ENCODE measurements at places on chromosomes 1 and 21.

DNA sequence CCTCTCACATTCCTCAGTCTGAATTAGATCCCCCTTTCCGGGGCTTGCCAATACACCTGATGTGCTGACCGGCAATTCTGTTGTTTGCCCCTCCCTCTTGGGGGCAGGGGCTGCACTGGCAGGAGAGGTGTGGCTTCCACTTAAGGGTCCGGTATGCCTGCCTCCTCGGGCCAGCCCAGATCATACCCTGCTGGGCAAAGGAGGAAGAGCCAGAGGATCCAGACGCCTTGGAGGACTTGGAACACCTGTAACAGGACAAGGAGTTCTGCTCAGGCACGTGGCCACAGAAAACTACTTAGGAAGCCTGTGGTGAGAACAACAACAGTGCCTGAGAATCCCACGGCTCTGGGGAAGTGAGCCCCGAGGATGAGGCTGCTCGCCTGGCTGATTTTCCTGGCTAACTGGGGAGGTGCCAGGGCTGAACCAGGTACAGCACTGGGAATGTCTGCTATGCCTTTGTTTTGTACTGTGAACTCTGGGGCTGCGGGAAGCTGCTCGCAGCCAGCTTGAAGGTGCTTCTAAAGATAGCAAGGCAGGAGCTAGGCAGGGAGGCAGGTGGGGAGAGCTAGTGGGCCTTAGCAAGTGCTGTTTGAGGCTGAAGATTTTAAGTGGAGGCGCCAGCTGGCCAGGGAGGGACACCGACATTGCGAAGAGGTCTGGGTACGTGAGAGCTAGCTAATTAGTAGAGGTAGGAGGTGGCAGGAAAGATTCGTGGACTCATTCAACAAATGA, at the start of gene SMPDL3B:
SMPDL3B (plus strand) TSS at position 183 of the 732 bp plus-strand sequence; CDS start at position 367, 184 bp downstream.
- DNase-seq = no peak

DNA sequence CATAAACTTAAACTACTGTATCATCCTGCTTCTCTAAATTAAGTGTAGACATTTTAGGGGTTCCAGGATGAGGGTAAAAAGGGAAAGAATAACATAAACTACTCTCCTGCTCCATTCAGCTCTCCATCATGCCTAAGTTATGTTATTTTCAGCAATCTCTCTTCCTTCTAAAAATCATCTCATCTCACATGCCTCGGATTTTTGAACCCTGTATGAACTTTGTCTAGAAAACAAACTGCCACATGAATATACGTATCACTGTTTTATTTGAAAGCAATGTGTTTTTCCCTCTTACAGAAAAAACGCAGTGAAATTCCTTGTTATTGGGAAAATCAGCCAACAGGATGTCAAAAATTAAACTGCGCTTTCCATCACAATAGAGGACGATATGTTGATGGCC, 32.6 kb downstream of the ZBED6 start:
- DNase-seq = no peak

- DNase-seq = no peak
Observed at GRCh38 chr1:114063544-114063943, 84.3 kb downstream of the OLFML3 start.

GRCh38 chr21:42649122-42650032, 4.0 kb upstream of the PDE9A start:
- DNase-seq = no peak

DNA sequence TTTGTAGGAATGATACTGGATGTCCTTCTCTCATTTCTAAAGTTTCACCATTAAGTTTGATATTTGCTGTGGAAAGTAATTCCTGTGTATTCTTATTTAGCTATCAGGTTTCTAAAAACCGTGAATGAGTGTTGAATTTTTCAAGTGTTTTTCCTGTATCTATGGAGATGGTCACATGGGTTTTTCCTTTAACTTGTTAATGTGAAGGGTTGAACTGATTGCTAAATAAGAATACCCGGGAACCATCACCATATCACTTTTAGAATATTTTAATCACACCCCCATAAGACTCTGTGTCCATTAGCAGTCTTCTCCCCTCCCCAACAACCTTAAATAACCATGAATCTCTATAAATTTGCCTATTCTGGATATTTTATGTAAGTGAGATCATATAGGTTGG, 16.5 kb upstream of the ASAP3 start:
- DNase-seq = no peak

- DNase-seq = no peak
Observed at GRCh38 chr1:161933592-161934588, 89.8 kb downstream of the OLFML2B start.

DNA sequence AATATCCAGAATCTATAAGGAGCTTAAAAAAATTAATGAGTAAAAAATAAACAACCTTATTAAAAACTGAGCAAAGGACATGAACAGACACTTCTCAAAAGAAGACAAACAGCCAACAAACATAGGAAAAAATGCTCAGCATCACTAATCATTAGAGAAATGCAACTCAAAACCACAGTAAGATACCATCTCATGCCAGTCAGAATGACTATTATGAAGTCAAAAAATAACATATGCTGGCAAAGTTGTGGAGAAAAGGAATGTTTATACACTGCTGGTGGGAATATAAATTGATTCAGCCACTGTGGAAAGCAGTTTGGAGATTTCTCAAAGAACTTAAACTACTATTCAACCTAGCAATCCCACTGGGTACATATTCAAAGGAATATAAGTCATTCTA, 25.3 kb downstream of the PIGK start:
- no peak for DNase-seq

- peak; percentile 88 for DNase-seq
Observed at GRCh38 chr1:34984793-34985608, at the start of gene TMEM35B. TMEM35B (minus strand) TSS chr1:34985347; CDS start chr1:34985305, 42 bp downstream.

- DNase-seq = no peak
Observed at GRCh38 chr1:225882694-225883615, 775 bp upstream of the TMEM63A start.

DNA sequence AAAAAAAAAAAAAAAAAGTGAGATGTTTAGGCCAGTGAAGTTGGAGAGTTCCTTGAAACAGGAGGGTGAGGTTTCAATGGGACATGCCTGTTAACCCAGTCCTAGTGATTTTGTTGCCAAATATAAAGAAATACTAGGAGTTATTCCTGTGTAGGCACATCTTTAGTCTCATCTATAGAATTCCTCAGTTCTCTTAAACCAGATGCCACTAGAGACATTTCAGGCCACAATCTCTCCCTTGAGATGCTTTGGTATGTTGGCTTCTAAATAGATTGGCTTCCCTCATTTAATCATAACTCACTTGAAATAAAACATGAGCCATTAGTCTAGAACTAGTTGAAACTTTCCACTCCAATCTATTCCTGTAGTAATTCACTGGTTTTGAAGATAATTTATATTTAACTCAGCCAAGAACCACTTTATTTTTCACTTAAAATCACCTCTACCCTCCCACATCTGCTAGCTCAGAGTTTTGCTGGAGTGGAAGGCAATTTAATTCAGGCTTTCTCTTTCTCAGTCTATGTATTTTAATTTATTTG, 29.8 kb downstream of the GPR137B start:
- no peak for DNase-seq

- DNase-seq = no peak
Observed at GRCh38 chr1:56540467-56540866, 38.9 kb downstream of the PLPP3 start.

- DNase-seq = no peak
Observed at GRCh38 chr1:109659997-109660690, 4.2 kb downstream of the GSTM4 start.

GRCh38 chr1:94269921-94270320, 32.5 kb upstream of the ARHGAP29 start:
- no peak for DNase-seq

DNA sequence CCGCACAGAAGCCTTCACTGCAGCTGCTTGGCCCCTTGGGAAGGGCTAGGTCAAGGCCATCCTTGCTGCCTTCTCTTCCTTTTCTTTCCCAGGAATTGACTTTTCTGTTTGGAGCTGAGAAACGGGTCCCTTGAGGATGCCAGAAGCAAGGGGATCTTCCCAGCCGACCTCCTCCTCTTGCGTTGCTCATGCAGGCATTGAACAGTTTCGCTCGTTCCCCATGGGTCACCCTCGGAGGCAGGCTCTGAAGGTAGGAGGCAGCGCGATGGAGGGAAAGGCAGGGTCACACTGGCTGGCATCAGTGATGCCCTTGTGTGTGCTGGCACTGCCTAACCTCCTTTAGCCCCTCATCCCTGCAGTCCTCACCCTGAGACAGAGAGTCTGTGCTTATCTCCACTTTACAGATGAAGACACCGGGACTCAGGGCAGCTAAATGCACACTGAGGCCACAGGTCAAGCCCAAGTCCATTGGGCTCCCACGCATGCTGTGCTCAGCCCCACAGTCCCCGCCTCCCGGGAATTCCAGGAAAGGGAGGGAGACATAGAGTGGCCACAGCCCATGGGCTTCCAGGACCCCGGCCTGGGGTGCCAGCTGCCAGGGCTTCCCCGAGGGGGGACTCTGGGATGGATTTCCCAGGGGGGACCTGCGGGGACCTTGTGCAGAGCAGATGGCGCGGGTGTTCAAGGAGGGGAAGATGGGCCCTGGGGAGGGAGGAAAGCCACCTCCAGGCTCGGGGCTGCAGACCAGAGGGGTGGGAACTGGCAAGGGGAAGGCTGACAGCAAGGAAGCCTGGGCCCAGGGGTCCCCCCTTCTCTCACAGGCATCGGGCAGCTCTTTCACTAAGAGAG, 90.2 kb downstream of the SPSB1 start:
- no peak for DNase-seq

GRCh38 chr1:246417152-246417812, 89.8 kb downstream of the SMYD3 start:
- DNase-seq = no peak

DNA sequence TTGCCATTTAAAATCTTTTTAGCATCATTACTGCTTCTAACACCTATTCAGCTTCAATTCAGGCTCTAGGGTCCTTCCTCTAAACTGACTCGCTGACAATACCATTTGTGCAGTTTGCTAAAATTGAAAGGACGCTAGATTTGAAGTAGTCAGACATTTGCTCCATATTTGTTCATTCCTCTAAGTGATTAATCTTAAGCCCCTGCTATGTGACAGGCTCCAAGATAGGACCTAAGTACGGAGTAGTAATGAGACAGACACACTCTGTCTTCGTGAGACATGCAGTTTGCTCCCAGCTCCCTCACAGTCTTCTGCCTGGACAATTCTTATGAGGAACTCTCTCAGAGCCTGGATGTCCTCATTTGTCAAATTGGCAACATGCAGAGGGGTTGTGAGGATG, 26.1 kb upstream of the CD53 start:
- DNase-seq = no peak

GRCh38 chr1:53198241-53198651, 1.6 kb downstream of the CPT2 start:
- DNase-seq = no peak

DNA sequence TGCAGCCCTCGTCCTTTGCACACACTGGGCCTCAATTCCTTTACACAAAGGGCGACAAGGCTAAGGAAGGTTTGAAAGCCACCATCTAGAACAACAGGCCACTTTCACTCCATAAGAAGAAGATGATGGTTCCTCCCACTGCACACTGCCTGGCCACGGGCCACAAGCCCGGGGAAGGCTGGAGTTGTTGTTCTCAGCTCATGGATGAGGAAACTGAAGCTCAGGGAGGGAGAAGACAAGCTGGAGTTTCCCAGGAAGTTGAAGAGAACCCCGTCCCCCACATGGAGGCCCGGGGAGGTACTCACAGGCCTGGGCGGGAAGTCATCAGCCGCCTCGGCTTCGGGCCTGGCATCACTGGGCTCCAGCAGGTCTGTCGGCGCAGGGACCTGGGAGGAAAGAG, 24.6 kb upstream of the DDOST start:
- no peak for DNase-seq

DNA sequence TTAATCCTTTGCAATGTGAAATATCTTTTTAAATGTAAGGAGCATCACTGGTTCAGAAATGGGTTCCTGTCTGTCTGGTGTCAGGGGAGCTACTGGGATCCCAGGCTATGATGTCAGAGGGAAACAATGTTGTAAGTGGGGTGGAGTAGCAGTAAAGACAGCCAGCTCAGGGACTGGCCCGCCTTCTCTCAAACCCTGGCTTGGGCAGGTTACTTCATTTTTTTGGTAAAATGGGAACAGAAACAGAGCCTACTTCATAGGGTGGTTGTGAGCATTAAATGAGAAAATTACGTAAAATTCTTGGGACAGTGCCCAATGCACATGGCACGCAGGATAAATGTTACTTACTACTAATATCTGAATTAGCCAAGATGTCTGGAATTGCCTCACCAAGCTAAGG, 30.7 kb upstream of the IL20 start:
- no peak for DNase-seq

- DNase-seq = no peak
Observed at GRCh38 chr1:75361260-75361659, 227.1 kb downstream of the LHX8 start.

DNA sequence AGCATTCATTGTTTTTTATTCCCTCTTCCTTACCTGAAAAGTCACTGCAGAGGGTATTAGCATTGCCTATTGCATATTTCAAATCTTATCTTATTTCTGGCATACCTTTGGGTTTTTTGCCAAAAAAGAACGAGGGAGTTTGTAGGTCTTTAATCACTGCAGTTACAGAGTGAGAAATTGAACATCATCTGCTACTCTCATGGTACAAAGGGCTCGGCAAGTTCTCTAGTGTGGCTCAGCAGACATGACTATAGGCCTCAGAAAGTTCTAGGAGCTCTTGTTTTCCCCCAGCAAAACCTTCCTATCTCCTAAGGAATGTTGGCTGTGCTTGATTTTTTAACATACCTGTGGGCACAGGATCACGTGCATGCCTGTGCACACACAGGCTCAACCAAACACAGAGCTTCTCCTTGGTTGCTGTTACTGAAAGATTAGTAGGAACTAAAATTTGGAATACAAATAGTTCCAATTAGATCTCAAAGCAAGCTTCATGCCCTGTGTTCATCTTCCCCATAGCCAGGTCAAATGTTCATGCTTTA, 69.7 kb downstream of the CCDC185 start:
- no peak for DNase-seq

- DNase-seq = no peak
Observed at GRCh38 chr1:92346866-92347640, 48.2 kb downstream of the RPAP2 start.

DNA sequence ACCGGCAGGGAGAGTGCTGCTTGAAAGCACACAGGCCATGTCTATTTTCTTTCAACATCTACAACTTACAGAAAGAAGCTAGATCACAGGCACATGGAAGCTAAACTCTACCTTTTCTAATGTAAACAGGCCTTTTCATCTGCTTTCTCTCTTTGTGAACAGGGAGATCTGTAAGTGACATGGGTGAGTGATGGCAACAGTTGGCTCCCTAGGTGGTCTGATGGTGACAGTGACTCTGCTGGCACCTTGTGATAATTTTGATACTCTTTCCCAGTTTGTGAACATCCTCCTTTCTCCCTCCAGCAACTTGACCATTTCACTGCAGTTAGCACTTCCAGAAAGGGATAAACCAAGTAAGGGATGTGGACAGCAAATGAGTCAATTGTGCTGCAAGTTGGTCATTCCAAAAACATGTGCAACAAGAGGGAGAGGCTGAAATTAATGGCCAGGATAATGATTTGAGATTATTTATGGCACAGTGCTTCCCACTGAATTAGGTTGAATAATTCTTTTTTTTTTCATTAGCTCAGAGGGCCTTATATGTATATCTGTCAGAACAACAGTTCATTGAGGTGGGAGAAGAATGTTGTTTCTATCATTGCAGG, 89.5 kb downstream of the XCL2 start:
- no peak for DNase-seq

- no peak for DNase-seq
Observed at GRCh38 chr1:229238674-229239415, 32.1 kb upstream of the RAB4A start.
